ENCODE measurements at places on chromosomes 2 and 18. TPM values are rescaled to one million over a fixed set of nuclear protein-coding genes. Genes with fewer than 3 reads are reported as not detected.

GRCh38 chr18:76396792-76397191, 98.2 kb downstream of the ZNF516 start:
- DNase-seq = no peak

GRCh38 chr18:74766251-74766650, 168.6 kb downstream of the ZNF407 start:
- no peak for DNase-seq

DNA sequence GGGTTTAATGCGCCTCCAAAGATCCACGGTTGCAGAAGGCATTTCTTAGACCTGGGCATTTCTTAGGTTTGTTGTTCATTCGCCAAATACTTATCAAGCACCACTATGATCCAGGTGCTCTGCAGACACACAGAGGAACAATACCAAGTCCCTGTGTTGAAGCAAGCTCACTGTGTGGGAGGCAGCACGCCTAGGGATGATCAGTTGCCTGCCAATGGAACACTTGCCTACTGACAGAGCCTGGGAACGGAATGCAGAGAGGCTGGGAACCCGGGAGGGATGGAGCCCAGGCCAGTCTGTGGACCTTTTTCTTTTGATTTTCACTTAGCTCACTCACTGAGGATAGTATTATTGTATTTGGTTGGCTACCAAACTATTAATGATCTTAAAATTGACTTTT, 1.9 kb upstream of the GRP start:
- no peak for DNase-seq

- no peak for DNase-seq
These were observed 9.3 kb upstream of the VWC2L start for GRCh38 chr2:214401580-214401979.

- no peak for DNase-seq
These were observed 116.4 kb downstream of the TAF4B start for GRCh38 chr18:26342646-26343045.

DNA sequence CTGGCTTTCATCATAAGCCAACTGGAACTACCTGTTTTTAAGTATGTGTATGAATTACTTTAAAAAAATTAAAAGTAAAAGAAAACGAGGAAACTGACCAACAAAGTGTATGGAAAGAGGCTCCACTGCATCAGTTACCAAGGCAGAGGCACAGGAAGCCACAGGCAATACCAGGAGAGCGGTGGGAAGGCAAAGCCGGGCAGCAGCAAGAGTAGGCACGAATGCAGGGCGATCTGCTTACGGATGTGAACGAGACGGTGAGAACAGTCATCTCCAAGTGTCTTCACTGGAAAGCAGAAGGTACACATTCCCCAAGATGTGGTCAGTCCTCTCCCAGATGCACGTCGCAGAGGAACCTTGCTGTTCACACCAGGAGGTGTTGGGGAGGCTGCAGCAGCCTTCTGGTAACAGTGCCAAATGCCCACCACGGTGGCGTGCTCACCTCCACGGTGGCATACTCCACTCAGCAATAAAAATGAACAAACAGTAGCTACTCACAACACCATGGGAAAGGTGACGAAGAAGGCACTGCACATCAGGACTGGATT, 43.1 kb downstream of the HS6ST1 start:
- DNase-seq = no peak

The PPP1CB gene
- 381 TPM for total RNA-seq
